ENCODE measurements at places on chromosomes 7 and 10.

DNA sequence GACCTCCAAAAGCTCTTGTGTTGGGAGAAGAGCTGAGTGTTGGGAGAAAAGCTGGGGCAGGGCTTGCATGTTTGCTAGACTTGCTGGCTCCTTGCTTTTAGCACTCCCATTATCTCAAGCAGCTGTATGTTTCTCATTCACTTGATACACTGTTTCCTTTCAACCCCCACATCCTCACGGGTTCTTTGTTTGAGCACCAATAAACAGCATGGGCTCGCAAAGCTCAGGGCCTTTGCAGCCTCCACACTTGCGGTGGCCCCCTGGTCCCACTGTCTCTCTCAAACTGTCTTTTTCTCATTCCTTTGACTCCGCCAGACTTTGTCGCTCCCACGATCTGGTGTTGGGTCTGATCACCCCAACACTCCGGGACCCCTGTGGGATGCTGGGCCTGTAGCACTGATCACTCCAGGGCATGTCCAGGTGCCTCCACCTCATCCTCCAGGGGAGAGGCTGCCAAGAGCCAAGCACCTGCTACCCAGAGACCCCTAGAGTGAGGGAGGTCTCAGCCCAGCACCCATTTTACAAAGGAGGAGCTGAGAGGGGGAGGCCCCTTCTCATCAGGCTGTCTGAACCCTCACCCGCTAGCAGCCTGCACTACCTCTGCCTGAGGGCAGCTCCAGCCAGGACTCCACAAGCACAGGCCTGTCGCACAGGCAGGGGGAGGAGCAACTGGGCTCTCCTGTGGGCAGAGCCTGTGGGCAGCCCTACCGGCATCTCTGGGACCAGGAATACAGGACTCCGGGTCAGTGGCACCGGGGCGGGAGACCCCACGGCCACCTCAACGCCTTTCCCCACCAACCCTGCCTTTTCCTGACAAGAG, 49.1 kb upstream of the MSMB start:
- DNase-seq: no peak

GRCh38 chr7:12540850-12541249, 29.7 kb upstream of the SCIN start:
- no peak for DNase-seq

- DNase-seq: no peak
These were observed 26.0 kb upstream of the GLI3 start for GRCh38 chr7:42262964-42263363.

DNA sequence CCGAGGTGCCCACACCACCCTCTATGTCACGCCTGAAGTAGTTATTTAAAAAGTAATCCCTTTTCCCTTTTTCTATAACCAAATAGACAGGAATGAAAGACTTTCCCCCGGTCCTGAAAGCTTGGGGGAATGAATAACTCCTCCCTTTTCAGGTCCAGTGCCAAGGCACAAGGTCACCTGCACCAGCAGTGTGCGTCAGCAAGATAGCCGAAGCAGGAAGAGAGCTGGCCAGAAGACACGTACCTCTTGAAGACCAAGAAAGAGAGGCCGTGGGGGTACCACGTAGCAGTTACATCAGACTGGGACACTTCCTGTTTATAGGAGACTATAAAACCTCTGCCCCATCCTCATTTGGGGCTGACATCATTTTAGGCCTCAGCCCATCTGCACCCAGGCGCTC, 10.7 kb upstream of the AKR1B1 start:
- no peak for DNase-seq

GRCh38 chr7:12233175-12233574, 22.1 kb downstream of the TMEM106B start:
- DNase-seq: no peak

GRCh38 chr7:2956076-2956475, 87.6 kb downstream of the CARD11 start:
- DNase-seq: no peak

DNA sequence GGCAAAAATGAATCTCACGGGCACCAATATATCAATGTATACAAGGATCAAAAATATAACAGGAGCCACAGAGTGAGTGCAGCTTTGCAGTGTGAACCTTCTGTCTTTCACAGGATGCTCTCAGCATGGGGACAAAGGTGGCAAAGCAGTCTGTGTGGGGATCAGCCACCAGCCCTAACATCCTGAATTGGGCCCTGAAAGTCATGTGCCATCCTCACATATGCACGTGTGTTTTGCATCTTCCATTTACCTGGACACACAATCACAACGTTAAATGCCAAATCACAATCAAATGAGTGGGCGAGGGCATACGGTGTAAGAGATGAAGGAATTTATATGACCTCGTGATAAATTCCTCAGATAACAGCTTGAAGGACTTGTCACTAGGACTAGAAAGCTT, 6.5 kb downstream of the TAS2R16 start:
- DNase-seq: no peak

- no peak for DNase-seq
These were observed 3.7 kb upstream of the MAPK8 start for GRCh38 chr10:48302515-48303476.

DNA sequence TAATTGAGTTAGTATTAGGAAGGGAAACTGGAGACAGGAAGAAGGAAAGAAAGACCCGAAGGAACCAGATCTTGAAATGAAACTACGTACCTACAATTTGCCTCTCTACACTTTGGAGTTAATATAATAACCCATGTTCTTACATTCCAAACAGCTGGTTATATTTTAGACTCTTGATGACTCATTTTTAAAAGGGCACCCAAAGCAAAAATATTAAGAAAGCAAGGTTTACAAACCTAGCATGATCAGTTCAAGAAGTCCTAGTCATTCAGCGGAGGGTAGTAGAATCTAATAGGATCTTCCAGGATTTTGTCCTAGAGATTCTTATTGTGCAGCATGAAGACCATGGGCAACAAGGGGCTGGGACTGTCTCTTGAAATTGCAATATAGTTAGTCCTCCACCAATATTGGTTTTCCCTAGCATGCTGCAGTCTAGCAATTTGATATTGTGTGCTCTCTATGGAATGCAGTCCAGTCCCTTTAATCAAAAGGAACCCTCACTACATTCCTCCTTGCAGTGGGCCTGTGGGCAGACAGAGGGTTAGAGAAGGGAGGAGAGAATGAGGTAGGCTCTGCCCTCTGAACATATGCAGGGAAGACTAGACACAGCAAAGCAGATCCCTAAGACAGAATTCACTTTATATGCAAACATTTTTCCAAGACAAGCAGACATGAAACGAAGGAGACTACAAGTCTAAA, 230.3 kb downstream of the INHBA start:
- no peak for DNase-seq

DNA sequence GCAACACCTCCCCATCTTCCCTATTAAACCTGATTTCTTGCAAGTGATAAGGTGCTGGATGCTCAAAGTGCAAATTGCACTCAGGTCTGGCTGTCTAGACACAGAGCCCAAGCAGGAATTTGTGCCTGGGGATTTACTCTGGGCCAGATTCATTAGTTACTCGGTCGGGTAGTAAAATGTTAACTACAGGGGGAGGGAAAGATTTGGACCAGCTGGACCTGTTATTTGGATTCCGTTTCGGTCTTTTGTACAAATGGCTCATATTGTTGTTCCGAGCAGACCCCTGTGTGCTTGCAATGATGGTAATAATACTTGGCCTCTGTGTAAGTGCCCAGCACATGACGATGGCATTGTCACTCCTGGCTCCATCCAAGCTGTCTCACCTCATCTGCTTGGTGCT, 609.6 kb downstream of the KCNMA1 start:
- DNase-seq: no peak

GRCh38 chr10:5094265-5095205, at the start of gene AKR1C3:
TSS of gene AKR1C3 (plus strand) at chr10:5094414. CDS start at chr10:5094445, 31 bp downstream.
- no peak for DNase-seq

- DNase-seq: no peak
These were observed 23.7 kb downstream of the FGF8 start for GRCh38 chr10:101752241-101752640.

DNA sequence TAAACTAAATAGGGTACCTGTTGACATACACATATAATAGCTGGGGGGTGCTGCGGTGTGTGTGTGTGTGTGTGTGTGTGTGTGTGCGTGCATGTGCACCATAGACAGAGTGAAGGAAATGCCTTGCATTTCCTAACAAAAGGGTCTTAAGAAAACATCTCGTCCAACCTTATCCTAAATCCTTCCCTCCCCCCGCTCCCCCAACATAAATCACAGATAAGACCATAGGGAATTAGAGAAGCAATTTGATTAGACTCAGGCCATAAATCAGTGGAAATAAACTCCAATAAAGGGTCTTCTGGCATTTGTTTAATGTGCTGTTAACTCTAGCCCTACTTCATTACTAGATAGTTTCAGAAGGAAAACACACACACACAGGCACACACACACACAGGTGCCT, 148.5 kb downstream of the PPP1R17 start:
- no peak for DNase-seq

DNA sequence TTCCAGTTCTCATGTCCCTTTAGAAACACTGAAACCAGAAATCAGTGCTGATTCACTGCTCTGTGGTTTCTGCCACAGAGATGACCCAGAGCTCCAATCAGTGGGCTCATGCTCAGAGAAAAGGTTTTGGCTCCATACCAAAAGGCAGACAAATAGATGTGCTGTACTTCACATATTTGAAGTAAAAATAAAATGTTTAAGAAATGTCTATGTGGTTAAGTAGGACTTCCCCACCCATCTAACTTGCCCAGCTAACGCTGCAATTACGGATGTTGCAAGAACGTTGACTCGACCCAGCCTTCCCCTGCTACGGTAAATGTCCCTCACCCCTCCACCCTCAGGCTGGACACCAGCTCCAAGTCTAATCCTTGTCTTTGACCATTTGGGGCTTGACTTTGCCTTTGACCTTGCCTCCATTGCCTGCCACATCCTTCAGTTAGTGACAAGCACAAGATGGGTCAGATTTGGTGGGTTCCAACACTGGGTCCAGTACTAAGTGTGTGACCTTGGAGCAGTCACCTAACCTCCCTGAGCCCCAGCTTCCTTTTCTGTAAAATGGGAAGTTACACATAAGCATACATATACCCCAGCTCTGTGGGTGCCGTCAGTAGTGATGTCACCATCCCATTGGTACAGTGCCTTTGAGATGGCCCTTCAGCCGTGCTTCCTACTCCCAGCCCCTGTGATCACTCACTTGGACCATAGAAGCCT, 95.8 kb downstream of the CHST15 start:
- no peak for DNase-seq

GRCh38 chr10:68334672-68335467, 2.1 kb upstream of the PBLD start:
- DNase-seq: no peak

DNA sequence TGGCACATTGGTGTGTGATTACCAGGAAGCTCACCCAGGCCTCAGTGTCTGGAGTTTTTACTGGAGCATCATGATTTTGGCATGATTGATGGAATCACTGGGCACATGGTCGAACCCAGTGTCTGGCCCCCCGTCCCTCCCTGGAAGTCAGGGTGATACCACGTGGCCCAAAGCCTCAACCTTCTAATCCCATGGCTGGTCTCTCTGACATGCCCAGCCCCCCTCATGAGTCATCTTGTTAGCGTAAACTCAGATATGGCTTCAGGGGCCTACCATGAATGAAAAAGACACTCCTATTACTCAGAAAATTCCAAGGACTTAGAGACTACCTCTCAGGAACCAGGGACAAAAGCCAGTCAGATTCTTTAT, 109.3 kb downstream of the GRK5 start:
- DNase-seq: no peak

GRCh38 chr10:71131508-71132088, 80.8 kb upstream of the UNC5B start:
- no peak for DNase-seq

GRCh38 chr10:48607356-48608278, 2.7 kb upstream of the ARHGAP22 start:
- no peak for DNase-seq

GRCh38 chr7:50142425-50143017, 49.5 kb upstream of the ZPBP start:
- no peak for DNase-seq

DNA sequence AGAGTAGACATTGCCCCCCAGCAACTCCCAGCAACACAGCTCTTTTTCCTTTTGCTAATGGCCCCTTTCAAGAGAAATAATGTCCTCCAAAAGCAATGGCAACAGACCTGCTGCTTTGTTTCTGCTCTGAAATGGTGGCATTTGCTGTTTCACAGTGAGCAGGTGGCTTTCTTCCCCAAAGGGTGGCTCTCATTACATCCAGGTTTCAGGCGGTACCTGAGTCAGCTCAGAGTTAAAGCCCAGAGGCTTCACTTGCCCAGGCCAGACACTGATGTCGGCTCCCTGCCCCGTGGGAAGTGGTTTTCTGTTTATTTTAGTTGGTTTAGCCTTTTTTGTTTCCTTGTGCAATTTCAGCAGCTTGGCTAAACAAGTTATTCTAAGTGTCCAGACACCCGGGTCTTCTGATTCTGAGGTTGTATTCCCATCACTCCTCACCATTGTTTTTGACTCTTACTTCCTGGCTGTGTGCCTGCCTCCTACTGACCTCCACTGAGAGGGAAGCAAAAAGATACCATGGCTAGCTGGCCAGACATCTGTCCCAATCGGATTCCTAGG, 7.8 kb upstream of the ATOH7 start:
- DNase-seq: no peak

DNA sequence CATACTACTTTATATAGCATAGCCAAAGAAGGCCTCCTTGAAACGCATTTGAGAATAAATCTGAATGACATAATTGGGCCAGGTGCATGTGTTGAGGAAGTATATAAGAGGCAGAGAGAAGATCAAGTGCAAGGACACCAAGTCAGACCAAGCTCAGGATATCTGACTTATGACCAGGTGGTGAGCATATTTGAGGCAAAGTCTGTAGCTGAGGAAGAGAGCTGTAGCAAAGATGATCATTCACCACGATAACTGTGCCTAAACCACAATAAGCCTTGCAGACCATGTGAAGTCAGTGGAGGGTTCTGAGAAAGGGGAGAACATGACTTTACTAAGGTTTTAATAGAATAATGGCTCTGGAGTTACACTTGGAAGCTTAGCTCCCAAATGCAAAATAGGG, 292.3 kb downstream of the SORCS1 start:
- DNase-seq: no peak

DNA sequence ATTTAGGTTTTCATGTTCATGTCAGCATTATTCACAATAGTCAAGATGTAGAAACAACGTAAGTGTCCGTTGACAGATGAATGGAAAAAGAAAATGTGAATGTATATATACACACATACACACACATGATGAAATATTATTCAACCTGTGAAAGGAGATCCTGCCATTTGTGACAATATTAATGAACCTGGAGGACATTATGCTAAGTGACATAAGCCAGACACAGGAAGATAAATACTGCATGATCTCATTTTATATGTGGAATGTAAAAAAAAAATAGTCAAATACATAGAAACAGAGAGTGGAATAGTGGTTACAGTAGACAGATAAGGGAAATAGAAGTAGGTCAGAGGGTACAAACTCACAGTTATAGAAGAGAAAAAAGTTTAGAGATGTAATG, 651.1 kb upstream of the MKI67 start:
- DNase-seq: no peak

- DNase-seq: no peak
These were observed 181.9 kb downstream of the TNS3 start for GRCh38 chr7:47400001-47400400.

- DNase-seq: no peak
These were observed 71.7 kb downstream of the DNAJB6 start for GRCh38 chr7:157408258-157409101.

- no peak for DNase-seq
These were observed 60.5 kb upstream of the CAV2 start for GRCh38 chr7:116439005-116439404.
